ENCODE measurements at places on chromosomes 11 and 22.

DNA sequence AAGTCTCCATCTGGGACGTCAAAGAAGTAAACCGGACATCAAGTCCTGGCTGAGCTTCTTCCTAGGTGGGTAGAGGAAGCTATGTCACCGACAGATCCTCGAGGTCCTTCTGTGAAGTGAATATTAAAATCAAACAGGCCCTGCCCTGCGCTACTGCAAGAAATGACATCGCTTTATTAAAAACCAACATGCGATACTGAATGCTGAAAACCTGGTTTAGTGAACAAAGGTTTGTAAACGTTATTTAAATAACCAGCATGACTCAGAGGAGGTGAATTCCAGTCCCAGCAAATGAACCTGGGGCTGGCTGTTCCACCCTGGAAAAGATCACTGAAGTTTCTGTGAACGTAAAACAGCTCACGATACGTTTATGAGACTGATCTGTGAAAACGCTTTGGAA, 645 bp downstream of the RTCB start:
- no peak for DNase-seq

DNA sequence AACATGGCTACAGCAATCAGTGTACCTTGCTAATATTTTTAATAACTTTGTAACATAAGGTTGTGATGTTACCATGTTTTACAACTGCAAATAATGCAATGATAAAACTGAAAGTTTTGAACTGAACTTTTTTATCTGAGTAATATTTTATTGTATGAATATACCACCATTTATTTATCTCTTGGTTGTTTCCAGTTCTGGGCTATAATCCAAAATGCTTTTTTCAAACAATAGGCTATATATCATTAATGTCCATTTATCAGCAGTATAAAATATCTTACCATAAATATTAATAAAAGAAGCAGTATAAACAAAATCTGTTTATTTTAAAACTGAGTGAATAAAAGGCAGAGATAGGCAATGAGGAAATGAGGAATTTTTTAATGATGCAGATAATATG, 63.3 kb downstream of the SIK3 start:
- DNase-seq, result no peak

- peak; percentile 62 for DNase-seq
Observed at GRCh38 chr11:64102005-64102738, 63.7 kb downstream of the MACROD1 start.

GRCh38 chr11:34508524-34508923, 5.1 kb downstream of the ELF5 start:
- DNase-seq, result no peak

DNA sequence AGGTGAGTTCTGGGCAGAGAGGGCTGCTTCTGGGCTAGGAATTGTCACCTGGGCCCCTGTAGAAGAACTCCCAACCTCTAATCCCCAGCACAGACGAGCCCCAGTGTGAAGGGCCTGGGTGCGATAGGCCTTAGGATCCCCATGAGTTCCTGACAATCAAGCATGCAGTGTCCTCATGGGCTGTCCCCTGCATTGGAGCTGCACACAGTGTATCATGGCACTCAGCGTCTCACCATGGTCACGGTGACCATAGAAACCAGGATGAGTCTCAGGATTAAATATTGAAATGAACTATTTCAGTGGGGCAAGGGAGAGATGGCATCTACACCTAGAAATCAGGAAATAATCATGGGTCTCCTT, 292 bp downstream of the SCGB2A1 start:
- no peak for DNase-seq

All from SK-N-MC (cell line).